Omental fat pad (tissue), 4 donors: ENCODE measurements at places on chromosomes 16 and 17.

GRCh38 chr17:36864827-36865430, 72.3 kb upstream of the LHX1 start:
- no peak for DNase-seq

GRCh38 chr17:28371245-28372202, at the start of gene SARM1:
Gene SARM1 (plus strand): TSS chr17:28371694. CDS start chr17:28372033, 339 bp downstream.
- peak; percentile 61 for DNase-seq

DNA sequence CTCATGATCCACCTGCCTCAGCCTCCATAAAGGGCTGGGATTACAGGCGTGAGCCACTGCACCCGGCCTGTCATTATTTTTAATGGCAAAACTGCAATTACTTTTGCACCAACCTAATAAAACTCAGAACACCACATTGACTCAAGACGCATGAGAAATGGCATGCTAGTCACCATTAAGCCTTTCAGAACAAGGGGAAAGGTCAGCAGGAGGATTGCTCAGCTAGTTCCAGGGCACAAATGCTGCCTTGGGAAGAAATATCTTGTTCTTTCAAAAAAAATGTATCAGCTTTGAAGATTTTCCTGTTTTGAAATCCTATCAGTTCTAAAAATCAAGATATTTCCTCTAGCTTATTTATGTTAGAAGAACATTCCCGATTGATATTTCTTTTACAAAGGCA, 32.4 kb upstream of the CDYL2 start:
- no peak for DNase-seq

GRCh38 chr17:76150712-76151622, 9.9 kb upstream of the FOXJ1 start:
- DNase-seq: no peak

- DNase-seq: no peak
These were observed 47.3 kb upstream of the DNAH17 start for GRCh38 chr17:78624324-78625151.

DNA sequence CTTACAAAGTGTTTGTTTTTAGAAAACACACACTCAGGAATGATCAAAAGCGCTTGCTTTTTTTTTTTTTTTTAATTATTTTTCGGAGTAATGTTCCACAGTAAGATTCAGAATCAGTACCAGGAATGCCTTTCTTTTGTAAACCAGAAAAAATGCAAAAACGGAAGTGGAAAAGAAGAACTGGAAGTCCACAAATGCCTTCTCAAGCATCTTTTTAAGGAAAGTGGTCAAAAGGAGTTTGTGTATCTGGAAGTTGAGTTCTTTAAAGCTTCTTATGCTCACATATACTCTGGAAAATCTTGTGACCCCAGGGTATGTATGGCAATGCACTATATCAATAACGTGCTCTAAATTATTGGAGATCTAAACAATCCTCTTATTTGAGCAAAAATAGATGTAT, 126.0 kb downstream of the ABCA8 start:
- DNase-seq: no peak

GRCh38 chr17:58702708-58703107, 10.3 kb downstream of the RAD51C start:
- DNase-seq: no peak

DNA sequence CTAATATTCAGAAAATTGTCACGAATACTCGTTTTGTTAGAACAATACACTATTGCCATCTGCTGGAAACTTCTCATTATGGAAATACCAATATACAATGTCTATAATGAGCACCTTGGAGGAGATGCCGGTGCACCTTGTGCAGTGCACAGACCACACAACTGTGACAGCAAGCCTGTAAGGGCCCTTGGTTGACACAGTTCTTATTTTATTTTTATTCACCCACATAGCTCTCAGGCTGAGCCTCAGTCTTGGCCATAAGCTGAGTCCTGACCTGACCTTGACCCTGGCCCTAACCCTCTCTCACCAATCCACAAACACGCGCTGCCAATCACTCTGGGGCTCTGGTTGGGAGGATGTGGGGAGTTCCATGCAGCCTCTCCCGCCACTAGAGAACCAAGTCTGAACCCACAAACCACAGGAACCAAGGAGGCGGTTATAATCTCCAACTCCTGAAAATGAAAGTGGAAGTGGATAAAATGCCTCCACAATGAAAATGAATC, 7.6 kb downstream of the AIPL1 start:
- DNase-seq: no peak

- DNase-seq: no peak
These were observed 15.7 kb upstream of the CCL1 start for GRCh38 chr17:34378664-34379101.

DNA sequence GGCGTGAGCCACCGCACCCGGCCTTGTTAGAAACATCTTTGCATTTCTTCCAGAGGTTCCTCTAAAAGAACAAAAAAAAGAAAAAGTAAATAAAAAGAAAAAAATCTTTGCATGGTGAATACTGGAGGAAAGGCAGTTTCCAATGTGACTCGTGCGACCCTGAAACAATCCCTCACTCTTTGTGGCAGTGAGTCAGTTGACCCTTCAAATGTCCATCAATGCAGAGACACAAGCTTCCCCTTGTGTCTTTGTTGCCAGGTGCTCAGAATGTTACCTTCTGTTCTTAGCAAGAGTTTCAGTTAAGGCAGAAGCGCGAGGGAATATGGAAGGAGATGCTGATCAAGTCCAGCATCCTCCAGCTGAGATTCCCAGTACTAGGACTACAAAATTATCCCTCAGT, 16.4 kb downstream of the CACNG4 start:
- no peak for DNase-seq

GRCh38 chr17:50863221-50863843, 2.8 kb downstream of the TOB1 start:
- DNase-seq: no peak

DNA sequence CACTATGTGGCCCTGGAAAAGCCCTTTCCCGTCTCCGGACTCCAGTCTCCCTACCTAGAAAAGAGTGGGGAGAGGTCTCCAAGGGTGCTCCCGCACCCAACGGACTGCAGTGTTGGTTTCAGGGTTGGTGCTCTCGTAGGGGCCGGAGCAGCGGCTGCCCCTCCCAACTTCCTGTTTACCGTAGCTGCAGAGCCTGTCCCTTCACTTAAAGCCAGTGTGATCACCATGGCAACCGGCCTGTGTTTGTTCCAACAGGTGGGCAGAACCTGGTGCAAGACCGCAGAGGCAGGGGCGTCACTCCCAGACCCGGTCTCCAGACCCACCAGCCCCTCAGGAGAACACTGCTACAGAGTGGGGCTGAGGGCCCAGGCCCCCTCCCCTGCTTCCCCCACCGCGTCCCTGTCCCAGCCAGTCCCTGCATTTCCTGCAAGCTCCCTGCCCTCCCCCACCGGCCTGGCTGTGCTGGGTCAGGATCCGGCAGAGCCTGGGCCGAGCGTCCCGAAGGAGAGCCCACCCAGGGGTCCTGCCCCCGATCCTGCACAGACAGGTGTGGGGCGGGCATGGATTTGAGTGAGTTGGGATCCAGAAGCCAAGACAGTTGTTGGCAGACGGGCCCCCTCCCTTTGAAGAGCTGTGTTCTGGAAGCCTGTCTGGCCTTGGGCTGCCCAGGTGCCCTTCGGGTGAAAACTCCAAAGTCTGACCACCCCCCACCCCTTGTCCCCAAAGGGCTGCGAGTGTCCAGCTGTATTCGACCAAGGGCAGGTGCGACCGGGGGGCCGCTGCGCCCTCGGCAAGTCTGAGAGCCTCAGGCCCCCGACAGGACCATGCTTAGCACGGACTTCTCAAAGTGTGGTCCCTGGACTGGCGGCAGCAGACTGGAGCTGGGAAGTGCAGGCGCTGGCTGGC, 1.5 kb upstream of the BAIAP3 start:
- no peak for DNase-seq

GRCh38 chr16:61770301-61770700, 265.9 kb downstream of the CDH8 start:
- no peak for DNase-seq

GRCh38 chr16:69921127-69921526, 30.0 kb upstream of the CLEC18A start:
- no peak for DNase-seq

GRCh38 chr17:67082107-67082506, 37.8 kb downstream of the CACNG1 start:
- DNase-seq: no peak

DNA sequence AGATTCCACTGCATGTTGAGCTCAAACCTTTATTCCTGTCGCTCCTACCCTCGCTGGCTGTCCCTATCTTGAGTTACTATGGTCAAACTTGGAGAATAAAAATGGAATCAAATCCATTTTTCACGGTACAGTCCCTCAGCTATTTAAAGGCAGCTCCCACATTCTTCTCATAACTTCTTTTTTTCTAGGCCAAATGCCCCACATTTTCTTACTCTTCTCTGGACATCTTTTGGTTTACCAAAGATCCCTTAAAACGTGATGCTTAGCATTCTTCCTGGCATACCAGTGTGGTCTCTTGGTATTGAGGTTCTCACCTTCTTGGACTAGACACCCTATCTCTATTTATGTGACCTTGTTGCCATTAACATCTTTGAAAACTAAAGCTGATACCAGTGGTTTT, 48.3 kb upstream of the MAF start:
- no peak for DNase-seq

DNA sequence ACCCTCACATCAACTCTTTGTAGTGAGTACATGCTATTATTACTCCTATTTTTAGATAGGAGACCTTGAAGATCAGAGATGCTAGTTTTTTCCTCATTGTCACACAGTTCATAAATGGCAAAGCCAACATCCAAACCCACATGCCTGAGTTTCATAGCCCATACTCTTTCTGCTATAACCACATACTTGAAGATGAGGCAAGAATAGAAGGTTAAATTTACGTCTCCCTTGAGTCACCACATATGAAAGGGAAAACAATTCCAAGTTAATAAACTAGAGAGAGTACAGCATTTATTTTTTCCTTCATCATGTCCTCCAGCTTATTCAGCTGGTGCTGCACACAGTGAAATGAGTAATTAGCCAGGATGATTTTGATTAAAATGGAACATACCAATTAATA, 23.7 kb downstream of the NUDT7 start:
- no peak for DNase-seq

DNA sequence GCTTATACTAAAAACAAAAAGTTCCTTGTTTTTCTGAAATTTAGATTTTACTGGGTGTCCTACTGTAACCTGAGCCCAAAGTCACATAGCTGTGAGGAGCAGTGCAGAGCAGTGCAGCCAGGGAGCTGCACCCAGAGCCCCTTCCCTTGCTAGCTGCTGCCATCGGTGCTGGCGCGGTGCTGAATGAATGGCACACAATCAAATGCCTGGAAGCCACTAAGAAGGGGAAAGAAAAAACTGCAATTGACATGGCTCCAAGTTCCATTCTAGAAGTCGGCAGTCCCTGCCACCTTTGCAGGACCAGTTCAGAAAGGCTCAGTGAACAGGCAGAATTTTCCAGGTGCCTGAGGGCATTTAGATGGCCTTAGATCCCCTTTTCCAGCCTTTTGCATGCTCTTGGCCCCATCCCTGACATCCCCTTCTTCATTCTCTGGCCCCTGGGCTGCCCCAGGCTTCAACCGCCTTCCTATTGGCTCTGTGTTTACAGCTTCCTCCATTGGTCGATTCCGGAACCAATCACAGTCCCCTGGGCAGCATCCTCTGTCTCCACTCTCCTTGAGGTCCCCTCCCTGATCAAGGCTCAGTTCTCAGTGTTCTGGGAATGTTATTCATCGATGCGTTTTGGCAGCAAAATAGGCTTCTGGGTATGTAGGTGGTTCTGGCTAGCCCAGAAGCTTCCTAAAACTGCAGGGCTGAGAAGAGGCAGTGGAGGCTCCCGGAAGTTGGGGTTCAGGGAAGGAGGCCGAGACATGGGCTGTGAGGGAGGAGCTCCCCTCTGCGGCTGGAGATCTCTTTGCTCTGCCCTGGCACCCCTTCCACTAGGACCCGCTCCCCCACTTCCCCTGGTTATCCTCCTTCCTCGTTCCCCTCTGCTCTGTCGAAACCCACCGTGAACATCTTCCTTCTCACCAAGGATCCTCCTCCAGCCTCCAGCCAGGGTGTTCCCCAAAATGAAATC, 37.9 kb downstream of the ATP2C2 start:
- DNase-seq: no peak

GRCh38 chr17:2964370-2964769, 99.0 kb downstream of the OR1D5 start:
- no peak for DNase-seq

- DNase-seq: no peak
These were observed 17.2 kb downstream of the RSL1D1 start for GRCh38 chr16:11833951-11834695.

DNA sequence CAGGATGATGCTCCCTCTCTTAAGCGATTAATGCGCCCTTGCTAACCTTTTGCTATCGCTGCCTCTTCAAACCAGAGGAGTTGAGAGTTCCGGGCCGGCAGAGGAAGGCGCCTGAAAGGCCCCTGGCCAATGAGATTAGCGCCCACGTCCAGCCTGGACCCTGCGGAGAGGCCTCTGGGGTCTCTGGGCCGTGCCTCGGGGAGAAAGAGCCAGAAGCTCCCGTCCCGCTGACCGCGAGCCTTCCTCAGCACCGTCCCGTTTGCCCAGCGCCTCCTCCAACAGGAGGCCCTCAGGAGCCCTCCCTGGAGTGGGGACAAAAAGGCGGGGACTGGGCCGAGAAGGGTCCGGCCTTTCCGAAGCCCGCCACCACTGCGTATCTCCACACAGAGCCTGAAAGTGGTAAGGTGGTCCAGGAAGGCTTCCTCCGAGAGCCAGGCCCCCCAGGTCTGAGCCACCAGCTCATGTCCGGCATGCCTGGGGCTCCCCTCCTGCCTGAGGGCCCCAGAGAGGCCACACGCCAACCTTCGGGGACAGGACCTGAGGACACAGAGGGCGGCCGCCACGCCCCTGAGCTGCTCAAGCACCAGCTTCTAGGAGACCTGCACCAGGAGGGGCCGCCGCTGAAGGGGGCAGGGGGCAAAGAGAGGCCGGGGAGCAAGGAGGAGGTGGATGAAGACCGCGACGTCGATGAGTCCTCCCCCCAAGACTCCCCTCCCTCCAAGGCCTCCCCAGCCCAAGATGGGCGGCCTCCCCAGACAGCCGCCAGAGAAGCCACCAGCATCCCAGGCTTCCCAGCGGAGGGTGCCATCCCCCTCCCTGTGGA, 16.0 kb upstream of the STH start:
- DNase-seq: no peak

GRCh38 chr16:69860233-69861231, 90.6 kb upstream of the CLEC18A start:
- no peak for DNase-seq

DNA sequence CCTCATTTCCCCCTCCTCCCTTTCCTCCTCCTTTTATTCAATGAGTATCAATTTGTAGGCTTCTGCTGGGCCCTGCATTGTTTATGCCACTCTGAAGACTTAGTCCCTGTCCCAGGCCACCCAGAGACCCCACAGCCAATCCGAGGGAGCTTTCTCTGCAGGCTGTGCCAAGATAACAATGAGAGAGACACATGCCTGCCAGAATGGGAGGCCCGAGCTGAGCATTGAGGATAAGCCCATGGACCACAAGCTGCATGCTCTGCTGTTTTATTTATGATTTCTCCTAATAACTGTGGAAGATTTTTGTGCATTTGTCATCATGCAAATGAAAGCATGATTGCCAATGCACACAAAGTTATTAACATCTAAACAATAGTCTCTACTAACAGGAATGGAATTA, 3.0 kb downstream of the RCVRN start:
- DNase-seq: no peak
